ENCODE measurements at places on chromosomes 6 and 20.

DNA sequence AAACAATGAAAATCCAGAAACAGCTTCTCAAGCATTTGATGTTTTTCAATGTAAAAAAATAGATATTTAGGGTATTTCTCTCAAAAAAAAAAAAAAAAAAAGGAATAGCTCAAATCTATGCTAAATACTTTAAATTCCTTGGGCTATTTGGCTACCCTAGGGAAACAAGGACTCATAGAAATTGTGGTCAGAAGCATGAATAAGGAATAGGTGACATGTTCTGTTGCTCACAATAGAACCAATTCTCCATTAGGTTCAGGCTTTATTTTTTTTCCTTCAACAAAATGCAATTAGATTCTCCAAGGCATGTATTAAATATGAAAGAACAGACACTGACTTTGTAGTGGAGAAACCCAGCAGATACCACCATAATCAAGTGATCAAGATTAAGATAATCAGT lies 904.3 kb upstream of the FLRT3 start:
- no peak for DNase-seq

GRCh38 chr20:10489853-10490252 lies 54.7 kb downstream of the SLX4IP start:
- DNase-seq: no peak

- DNase-seq: no peak
Observed at GRCh38 chr6:34284563-34285447, 36.0 kb upstream of the SMIM29 start.

DNA sequence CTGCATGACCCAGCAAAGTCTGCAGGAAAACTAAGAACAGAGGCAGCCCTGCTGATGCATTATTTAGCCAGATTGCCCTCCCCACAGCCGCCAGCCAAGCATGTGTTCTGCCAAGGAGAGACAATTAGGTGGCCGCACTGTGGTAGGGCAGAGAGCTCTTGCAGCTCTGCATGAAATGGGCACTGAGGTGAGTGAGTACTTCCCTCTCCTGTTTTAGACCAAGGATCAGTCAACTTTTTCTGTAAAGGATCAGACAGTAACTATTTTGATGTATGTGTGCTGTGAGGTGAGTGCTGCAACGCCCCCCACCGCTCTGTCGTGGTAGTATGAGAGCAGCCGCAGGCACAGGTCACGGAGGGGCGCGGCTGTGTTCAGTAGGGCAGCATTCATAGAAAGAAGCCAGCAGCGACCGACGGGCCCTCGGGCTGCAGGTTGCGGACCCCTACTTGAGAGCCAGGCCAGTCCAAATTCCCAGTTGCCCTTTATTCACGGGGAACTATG lies 23.8 kb upstream of the FAM50B start:
- DNase-seq: no peak

DNA sequence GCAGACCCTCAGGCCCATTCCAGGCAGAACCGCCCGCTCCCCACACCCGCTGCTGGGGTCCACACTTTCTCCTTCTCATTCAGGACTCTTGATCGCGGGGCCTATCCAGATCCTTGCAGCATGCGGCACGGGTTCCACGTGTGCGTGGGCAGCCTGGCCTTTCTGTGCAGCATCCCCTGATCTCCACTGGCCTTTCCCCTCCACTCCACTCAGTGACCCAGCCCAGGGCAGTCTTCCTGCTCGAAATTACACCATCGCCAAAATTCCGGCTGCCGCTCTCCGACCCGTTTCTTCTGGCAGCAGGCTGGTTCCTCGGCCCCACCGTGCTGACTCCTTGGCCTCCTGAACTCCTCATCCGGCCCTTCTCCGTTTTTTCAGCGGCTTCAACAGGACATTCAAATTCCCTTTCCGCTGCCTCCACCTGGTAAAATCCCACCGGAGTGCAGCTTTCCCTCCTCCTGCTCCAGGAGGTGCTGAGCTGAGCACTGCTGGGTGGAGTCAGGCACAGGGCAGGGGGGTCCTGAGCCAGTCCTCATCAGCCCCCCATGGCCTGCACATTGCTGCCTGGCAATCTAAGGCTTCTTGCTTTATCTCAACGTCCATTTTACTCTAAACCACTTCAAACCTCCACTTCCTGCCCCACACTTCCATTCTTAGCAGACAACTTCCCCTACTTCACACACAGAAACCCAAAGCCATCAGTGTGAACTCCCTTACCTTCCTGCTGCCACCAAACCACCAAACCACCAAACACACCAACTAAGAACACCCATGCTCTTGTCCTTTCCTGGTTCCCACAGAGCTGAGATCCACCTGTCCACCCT lies 9.0 kb downstream of the SFT2D1 start:
- no peak for DNase-seq

DNA sequence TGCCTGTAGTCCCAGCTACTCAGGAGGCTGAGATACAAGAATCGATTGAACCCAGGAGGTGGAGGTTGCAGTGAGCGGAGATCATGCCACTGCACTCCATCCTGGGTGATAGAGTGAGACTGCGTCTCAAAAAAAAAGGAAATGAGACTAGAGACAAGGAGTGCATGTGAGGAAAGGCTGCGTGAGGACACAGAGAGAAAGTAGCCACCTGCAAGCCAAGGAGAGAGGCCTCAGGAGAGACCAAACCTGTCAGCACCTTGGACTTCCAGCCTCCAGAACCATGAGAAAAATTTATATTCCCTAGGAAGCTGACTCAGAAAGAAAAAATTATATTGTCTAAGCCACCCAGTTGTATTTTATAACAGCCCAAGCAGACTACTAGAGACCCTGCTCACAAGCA lies 7.4 kb upstream of the BEND3 start:
- no peak for DNase-seq

DNA sequence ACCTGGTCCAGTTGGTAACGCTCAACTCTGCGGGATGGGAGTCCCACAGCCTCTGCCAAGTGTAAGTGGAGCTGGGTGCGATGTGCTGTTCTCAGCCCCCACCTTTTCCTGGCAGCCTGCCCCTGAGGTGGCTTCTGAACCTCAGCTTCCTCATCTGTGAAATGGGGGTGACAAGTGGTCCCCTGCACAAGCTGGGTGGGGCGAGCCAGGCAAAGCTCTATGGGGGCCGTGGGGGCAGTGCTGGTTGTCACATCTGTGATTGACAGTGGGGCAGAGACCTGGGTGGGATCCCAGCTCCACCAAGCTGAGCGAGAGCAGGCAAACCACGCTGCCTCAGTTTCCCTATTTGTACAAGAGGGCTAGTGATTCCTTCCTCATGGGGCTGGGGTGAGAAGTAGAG lies 162.6 kb downstream of the SYCP2 start:
- no peak for DNase-seq

- DNase-seq: no peak
Observed at GRCh38 chr6:54654381-54654780, 192.2 kb upstream of the FAM83B start.

- no peak for DNase-seq
Observed at GRCh38 chr6:129475477-129476247, 234.3 kb downstream of the ARHGAP18 start.

DNA sequence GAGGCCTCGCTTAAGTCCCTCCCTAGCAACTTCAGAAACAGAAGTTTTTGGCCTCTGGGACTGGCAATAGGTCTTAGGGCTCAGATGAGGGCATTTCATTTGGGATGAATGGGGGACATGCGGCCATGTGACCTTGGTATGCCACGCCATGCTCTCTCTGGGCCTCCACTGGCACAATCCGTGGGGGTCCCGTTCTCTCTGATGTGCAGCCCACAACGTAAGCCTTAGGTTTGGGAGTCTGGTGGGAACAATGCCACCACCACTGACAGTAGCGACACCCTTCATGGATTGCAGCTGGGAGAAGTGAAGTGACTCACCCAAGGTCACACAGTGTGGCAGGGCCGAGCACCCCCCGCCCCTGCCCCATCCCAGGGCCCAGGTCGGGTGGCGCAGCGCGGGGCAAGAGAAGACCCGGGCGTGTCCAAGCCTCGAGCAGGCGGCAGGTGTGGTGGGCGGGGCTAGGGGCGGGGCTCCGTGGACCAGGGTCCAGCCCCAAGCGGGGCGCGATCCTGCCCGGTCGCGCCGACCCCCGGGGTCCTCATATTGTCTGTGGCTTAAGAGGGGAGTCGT lies 864 bp upstream of the CEBPB start:
- peak; percentile 45 for DNase-seq

DNA sequence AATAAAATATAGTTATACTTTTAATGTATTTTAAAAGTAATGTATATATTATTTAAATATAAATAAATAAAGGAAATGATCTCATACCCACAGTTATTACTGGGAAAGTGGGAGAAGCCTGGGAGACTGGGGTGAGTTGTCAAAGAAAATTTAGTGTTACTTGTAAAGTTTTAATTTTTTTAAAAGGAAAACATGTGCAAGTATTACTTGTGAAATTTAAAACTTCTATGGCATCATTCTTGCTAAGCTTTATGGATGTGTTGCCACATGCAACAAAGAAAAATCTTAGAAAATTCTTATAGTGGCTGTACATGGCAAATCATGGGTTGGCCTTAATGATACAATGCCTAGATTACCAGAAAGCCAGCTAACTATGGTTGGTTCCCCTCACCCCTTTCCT lies 194.0 kb upstream of the KCNK16 start:
- DNase-seq: no peak

GRCh38 chr20:63027922-63028389 lies 21.2 kb upstream of the BHLHE23 start:
- DNase-seq: peak; percentile 47

- DNase-seq: no peak
Observed at GRCh38 chr6:139498715-139499114, 124.3 kb upstream of the CITED2 start.

DNA sequence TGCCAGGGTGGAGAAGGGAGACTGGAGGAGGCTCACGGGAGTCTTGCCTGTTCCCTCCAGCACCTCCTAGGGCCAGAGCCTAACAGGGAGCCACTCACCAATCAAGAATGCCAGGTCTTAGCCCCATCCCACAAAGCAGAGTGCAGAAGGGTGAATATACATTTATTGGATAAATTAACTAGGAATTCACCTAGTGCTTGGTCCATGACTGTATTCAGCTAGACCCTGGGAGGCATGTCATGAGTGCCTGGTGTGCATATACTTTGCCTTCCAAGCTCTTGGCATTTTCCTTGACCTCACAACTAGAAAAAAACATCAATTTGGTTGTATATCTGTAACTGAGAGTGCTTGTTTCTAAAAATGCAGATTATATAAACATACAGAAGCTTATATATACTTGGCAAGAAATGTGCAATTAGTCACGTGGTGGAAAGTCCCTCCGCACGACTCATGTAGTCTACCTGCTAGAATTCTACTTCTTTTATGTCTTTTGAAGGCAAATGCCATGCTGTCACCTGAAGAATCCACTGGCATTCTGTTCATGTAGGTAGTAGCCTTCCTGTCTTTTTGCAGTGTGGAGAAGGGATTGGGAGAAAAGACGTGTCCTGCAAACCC lies 991.0 kb downstream of the KIF16B start:
- DNase-seq: no peak

- DNase-seq: peak; percentile 44
Observed at GRCh38 chr6:7201732-7202541, 94.2 kb downstream of the RREB1 start.

DNA sequence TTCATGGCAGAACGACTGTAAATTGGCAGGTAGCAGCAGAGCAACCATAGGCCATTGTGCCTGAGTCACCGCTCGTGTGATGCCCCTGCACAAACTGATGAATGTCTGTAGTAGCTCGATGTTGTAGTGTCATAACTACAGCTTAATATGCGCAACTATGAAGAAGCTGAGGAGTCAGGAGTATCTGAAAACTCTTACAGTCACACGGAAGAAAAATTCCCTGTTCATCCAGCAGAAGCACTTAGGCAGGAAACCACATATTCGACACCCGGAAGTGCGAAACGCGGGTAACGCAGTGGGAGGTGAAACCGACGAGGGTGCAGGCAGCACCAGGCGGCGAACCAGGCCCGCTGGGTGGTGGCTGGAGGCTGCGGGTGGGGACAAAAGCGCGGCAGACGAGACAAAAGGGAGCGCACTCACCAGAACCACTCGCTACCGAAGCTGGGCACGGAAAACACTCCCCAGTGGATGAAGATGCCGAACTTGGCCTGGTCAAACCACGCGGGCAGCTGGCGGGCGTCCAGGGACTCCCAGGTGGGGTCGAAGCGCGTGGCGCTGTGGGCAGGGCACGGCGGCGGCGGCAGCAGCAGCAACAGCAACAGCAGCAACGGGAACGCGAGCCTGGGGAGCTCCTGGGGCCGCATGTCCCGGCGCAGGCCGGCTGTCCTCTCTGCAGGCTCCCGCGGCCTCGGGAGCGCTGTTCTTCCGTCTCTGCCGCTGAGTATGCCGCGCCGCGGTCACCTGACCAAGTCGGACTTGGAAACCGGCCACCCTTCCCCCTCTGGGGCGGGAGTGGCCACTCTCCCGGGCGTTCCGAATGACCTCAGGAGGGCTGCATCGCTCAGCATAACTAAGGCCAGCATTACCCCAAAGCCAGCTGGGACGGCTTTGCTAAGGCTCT lies at the start of gene FUCA2:
Gene FUCA2, minus strand, starts transcription at position 730 of the 901 bp plus-strand sequence. Its CDS starts 86 bp downstream, at position 644.
- peak; percentile 74 for DNase-seq

DNA sequence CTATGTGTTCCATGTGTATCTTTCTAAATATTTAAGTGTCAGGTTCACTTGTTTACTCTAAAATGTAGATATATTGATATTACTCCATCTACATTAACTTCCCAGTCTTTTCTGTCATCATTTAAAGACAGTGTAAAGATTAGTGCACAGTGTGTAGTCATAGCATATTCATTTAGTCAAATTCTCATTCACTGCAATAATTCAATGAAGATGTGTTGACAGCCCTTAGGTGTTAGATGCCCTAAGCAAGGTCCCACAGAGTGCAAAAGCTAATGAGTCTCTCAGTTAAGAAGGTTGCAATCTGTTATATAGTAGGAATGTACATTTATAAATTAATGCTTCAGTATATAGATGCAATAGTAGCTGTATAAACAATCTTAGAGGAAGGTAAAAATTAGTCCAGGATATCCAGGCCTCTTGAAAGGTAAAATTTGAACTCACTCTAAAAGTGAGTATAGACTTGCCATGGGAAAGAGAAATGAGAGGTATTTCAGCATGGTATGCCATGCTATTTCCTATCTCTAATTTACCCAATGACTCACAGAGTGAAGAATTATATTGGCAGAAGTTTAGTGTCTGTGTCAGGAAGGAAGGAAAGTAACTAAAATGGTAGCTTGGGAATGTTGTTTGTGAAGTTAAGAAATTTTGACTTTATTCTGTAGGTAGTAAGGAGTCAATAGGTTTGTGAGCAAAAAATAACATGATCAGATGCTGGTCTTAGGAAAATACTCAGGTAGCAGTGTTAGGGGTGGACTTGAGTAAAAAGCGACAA lies 969.9 kb upstream of the CITED2 start:
- DNase-seq: no peak

- no peak for DNase-seq
Observed at GRCh38 chr6:125670568-125670967, 78.9 kb upstream of the HEY2 start.

GRCh38 chr6:33194431-33194979 lies 2.2 kb upstream of the COL11A2 start:
- no peak for DNase-seq

DNA sequence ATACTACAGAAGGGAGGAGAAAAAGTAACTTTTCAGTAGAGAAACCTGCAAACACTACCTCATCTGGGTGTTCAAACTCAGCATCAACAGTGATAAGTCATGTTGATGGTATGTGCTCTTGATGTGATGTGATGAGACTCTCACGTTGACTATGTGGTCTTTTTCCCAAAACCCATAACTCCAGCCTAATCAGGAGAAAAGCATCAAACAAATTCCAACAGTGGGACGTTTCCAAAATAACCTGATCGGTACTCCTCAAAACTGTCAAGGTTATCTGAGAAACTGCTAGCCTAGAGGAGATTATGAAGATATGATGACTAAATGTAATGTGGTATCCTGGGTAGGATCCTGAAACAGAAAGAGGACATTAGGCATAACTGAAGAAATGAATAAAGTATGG lies 41.9 kb upstream of the TAB2 start:
- DNase-seq: no peak

GRCh38 chr20:18103497-18103896 lies 34.2 kb upstream of the KAT14 start:
- no peak for DNase-seq

GRCh38 chr20:54345821-54346220 lies 129.6 kb upstream of the DOK5 start:
- no peak for DNase-seq
